NCI-H1048 (cell line): ENCODE measurements at places on chromosomes 6 and 20.

DNA sequence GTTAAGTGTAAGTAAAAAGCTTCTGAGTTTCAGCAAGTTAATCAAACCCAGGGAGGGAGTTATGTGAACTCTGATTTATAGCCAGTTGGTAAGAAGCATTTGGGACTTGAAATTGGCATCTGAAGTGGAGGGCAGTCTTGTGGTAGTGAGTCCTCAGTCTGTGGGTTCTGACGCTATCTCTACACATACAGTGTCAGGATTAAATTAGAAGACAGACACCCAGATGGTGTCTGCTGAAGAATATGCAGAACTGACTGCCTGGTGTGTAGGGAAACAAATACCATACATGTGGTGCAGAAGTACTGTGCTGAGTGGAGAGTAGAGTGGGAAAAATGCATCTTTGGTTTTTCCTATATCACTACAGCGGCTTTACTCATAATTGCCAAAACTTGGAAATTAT lies 43.5 kb upstream of the PLN start:
- no peak for DNase-seq

- no peak for DNase-seq
Observed at GRCh38 chr6:134903448-134903847, 46.5 kb downstream of the ALDH8A1 start.

GRCh38 chr20:35463455-35464300 lies 8.3 kb downstream of the CEP250 start:
- no peak for DNase-seq

GRCh38 chr6:141658696-141659095 lies 474.0 kb upstream of the GJE1 start:
- DNase-seq: no peak

DNA sequence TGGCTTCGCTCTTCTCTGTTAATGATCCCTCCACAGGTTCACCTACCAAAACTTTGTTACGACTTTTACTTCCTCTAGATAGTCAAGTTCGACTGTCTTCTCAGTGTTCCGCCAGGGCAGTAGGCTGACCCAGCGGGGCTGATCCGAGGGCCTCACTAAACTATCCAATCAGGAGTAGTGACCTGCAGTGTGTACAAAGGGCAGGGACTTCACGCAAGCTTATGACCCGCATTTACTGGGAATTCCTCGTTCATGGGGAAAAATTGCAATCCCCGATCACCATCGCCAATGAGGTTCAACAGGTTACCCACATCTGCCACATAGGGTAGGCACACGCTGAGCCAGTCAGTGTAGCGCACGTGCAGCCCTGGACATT lies 771.4 kb upstream of the DEFB115 start:
- no peak for DNase-seq

DNA sequence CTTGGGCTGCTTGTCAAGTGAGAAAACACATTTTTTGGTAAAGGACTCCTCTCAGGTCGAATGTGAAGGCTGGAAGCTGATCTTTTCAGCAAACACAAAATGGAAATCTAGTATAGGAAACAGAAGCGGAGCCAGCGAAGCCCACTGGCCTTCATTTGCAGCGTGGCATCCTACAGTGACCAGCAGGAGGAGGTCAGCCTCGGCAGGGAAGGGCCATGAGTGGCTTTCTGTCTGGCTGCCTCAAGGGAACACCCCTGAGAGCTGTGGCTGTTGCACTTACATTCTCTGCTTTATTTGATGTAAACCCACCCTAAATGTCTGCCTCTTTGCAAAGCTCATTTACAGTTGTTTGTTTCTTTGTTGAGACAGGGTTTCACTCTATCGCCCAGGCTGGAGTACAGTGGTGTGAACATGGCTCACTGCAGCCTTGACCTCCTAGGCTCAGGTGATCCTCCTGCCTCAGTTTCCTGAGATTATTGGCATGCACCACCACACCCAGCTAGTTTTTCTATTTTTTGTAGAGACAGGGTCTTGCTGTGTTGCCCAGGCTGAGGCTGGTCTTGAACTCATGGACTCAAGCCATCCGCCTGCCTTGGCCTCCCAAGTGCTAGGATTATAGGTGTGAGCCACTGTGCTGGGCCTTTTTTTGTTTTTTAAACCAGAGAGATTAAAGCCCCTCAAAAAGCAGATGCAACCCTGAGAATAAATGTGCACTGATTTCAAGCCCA lies 322.0 kb upstream of the SOX4 start:
- no peak for DNase-seq

GRCh38 chr6:47156196-47156595 lies 114.1 kb upstream of the ADGRF1 start:
- DNase-seq: no peak

DNA sequence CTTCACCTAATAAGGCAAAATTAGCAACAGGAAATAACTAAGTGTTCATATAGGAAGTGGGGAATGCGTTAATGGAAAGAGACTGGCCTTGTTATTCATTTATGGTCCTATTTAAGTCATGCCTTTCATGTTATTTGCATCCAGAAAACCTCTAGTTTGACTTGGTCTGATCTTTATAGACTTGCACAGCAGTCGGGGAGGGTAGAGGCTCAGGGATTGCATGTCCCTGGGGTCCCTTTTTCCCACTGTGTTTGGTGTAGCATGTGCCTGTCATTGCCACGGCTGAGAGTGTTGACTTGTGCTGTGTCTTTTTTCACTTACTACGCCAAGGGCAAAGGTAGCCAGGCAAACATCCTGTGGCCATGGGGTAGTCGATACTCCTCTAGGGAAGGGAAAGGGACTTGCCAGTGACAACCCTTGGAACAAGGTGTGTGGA lies 105.4 kb upstream of the RIN2 start:
- no peak for DNase-seq

GRCh38 chr6:111597291-111598086 lies 8.2 kb downstream of the TRAF3IP2 start:
- DNase-seq: no peak

- no peak for DNase-seq
Observed at GRCh38 chr6:78538002-78538401, 329.3 kb upstream of the IRAK1BP1 start.

GRCh38 chr6:138539876-138540275 lies 40.6 kb upstream of the NHSL1 start:
- no peak for DNase-seq

- no peak for DNase-seq
Observed at GRCh38 chr6:140744659-140745320, 1370.3 kb upstream of the CITED2 start.

- DNase-seq: no peak
Observed at GRCh38 chr6:170280689-170281045, 10.2 kb downstream of the DLL1 start.

- DNase-seq: no peak
Observed at GRCh38 chr20:49045440-49046086, 549 bp upstream of the CSE1L start.

DNA sequence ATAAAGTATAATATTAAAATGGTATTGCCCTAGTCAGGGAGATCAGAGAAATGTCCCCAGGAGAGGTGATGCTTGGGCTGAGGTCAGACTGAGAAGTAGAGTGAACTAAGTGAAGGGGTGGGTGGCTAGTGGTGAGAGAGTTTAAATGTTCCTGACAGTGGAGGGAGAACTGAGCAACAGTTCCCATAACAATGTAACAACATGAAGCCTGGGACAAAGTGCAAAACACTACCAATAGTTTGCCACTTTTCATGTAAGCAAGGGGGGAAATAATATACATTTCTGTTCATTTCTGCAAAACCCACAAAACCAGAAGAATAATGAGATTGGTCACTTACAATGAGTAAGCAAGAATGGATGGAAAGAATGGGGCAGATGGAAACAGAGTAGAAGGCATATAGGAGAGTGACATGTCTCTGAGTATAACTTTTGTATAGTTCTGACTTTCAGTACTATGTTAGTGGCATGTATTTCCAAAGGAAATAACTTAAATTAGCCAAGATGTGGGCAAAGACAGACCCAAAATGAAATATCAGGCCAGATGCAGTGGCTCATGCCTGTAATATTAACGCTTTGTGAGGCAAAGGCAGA lies 13.3 kb upstream of the FAXC start:
- no peak for DNase-seq

- DNase-seq: no peak
Observed at GRCh38 chr6:70258483-70258882, 44.4 kb downstream of the COL9A1 start.

DNA sequence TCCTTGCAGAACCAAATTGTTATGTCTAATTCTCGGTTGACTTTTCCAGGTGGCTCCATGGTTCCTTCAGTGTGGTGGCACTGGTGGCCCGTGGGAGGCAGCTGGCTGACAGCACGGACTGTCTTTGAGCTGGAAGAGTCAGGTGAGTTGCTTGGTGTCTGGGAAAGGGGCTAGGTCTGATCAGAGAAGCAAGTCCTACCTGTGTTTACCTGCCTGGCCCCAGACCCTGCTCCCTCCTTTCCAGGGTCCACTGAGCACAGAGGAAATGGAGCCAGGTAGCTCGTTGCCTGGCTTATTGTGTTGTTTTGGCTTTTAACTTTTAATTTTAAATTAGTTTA lies 111.8 kb downstream of the BANF2 start:
- DNase-seq: no peak

DNA sequence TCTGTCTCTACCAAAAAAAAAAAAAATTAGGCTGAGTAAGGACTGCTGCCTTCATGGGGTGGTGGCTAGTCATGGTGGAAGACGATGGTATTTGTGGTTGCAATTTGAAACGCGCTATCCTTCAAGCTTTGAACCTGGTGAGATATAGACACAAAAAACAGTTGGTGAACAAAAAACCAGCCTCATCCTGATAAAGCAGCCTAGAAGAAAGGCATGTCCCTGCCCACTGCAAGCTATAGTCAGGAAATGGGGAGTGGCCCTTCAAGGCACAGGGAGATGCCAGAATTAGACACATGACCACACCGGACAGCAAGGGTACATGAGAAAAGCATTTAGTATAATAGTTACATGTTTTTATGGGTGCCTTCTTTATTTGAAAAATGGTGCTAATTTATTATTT lies 193.6 kb downstream of the NFATC2 start:
- no peak for DNase-seq

GRCh38 chr6:44162876-44163625 lies 4.4 kb downstream of the CAPN11 start:
- DNase-seq: no peak

DNA sequence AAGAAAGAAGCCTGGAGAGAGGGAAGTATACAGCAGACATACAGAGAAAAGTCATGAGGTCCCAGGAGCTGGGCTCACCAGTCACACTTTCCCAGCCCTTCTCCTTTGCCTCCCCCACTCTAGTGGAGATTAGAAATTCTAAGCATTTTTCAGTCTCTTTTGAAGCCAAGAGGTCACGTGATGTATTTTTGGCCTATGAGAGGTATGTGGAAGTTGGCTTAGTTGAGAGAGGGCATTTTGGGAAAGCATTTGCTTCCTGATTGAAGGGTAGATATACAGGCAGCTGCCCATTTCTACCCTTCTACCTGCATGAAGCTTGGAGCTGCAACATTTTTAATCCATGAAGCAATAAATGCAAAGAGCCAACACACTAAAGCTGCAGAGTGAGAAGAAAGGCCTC lies 106.0 kb upstream of the TNFAIP3 start:
- DNase-seq: no peak

- no peak for DNase-seq
Observed at GRCh38 chr6:70164556-70164955, 138.3 kb downstream of the COL9A1 start.

- no peak for DNase-seq
Observed at GRCh38 chr20:58431134-58431533, 42.1 kb downstream of the VAPB start.

DNA sequence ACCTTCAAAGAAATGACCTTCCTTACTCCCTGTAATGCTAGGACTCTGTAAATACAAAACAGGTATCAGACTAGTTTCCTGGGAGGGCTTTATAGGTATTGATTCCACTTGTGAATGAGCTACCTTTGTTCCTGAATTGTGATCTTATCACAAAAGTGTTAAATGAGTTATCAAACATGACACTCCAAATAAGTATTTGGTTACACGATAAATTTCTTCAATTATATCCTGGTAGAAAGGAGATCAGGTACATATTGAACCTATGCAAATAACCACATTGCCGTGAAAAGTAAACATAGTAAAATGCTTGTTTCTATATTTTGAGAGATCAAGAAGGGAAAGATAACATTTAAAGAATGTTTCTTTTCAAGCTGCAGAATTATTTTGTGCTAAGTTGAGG lies 285.3 kb downstream of the HIVEP2 start:
- DNase-seq: no peak
